NCI-H510A (cell line): ENCODE measurements at places on chromosomes 16 and 17.
A peak's percentile ranks its signal among the peaks of the same experiment; 100 is the strongest.

GRCh38 chr17:38960402-38960801, 6.8 kb downstream of the FBXO47 start:
- DNase-seq: no peak

DNA sequence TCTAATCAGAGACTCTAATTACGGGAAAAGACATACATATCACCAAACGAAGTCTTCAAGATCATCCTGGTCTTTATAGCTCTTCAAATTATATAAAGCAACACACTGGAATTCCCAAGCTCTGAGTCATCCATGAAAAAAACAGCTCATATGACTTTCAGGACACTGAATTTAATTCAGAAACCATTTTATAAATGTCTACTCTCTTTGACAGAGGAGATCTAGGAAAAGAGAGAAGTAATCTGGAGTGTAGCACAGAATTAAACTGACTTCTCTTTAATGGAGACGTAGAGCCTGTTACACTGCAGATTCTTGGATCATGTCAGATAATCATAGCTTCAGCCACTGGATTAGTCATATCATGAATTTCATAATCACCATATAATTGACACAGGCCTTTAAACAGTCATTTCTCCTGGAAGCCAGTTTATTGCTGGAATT, 86.8 kb upstream of the WSB1 start:
- no peak for DNase-seq

GRCh38 chr16:72291531-72291981, 119.6 kb upstream of the PMFBP1 start:
- no peak for DNase-seq

DNA sequence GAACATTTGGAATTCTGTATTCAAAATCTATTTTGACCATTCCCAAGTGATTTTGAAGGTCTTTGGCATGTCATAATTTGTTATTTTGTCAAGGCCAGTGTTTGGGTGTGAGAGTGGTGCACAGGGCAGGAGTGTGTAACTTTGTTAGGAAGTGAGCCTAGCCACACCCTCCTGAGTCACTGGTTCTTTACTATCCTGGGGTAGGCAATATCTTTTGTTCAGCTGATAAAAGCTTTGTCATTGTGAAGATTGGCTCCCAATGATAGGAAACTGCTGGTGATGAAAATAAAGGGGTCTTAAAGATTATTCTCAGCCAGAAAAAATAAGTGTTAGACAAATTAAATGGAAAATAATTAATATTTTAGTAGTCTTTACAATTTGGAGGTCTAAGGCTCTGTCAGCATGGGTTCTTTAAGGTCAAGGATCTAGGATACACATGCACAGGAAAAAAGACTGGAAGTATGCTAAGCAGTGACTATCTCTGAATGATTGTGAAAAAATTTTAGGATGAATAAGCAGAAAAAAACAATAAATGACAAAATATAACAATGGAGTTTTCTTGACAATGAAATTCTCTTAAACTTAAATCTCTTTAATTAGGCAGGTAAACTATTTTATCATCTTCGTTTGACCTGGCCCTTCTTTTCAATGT, 5.1 kb downstream of the UBN1 start:
- no peak for DNase-seq

DNA sequence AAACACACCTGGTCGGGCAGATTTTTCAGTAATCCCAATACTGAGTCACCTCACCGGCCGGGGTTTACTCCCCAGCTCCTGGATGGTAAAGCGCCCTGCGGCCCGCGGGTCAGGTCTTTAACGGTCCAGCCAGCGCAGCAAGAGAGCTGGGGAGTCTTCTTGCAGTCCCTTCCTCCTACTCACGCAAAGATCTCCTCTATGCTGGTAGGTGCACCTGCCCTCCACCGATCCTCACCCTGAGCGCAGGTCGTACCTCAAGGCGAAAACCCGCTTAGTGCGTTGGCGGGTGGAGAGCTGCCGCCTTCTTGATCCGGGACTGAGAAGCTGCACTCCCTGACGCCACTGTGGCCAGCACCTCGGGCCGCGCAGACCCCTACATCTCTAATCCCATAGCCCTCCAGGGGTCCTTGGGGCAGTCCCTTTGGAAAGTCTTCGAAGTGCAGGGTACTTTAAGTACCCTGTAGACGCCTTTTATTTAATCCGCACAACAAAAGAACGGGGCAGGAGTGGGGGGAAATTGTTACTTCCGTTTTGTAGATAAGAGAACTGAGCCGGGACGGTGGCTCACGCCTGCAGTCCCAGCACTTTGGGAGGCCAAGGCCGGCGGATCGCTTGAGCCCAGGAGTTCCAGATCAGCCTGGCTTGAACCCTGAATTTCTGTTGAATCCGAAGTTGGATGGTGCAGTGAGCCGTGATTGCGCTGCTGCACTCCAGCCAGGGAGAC, 10.4 kb upstream of the HOXB13 start:
- DNase-seq: no peak

DNA sequence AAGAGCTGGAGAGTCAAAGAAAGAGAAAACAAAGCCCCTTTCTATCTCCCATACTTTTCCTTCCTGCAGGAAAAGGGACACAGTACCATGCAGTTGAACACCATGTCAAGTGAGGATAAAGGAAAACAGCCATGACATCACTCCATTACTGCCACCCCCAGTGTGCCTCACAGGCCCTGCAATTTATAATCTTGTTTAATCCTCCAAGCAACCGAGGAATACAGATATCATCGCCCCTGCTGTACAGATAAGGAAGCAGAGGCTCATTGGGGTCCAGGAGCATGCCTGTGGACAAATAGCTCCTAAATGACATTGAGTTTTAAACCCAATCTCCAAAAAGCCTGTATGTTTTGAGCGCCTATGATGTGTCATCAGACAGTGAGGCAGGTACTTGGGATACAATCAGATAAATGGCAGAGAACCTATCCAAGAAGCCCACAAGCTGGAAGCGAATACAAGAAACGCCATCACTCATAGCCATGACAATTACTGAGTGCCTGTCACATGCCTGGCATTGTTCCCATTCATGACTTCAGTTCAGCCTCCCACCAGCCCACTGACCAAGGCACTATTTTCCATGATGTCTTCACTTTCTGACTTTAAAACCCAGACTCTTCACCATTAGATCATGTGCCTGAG, 45.5 kb downstream of the CPPED1 start:
- DNase-seq: no peak

DNA sequence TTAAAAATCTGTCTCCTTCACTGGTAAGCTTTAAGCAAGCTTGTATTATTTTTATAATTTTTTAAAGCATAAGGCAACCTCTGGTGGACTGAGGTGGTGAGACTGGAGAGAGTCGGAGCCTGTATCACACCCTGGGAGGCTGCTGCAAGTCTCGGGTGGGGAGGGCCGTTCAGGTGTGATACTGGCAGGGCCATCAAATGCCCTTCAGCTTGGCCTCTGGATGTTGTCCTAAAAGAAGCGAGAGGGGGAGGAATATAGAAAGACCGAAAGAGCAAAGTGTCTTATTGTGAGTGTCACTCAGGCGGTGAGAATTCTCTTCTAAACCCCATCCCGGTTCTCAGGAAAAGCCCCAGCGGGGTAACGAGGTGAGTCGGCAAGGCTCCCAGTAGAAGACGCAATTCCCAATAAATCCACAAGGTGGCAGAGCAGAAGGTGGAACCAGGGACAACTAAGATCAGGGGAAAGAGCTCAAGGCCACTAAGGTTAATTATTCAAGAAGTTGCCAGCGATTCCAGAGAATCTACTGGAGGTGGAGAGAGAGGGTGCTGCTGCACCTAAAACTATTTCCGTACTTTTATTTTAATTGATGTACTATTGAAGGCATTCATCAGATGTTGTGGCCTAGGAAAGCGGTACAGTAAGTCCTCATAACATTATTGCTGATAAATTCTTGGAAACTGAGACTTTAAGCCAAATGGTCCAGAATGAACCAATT, 14.1 kb downstream of the C17orf67 start:
- peak; percentile 45 for DNase-seq

DNA sequence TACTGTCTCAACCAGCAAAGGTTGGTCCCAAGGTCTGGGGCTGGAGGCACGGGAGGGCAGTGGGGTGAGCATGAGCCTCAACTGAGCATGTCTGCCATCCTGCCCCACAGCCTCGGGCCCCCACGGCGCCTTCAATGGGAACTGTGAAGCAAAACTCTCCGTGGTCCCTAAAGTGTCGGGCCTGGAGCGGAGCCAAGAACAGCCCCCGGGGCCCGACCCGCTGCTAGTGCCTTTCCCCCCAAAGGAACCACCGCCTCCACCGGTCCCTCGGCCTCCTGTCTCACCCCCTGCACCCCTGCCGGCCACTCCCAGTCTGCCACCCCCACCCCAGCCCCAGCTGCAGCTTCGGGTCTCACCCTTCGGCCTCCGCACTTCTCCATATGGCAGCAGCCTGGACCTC, 4.2 kb downstream of the FBRS start:
- no peak for DNase-seq

- peak; percentile 50 for DNase-seq
These were observed 189.3 kb upstream of the TNRC6C start for GRCh38 chr17:77769215-77769614.

- no peak for DNase-seq
These were observed 7.8 kb downstream of the GAS2L2 start for GRCh38 chr17:35745246-35745645.

DNA sequence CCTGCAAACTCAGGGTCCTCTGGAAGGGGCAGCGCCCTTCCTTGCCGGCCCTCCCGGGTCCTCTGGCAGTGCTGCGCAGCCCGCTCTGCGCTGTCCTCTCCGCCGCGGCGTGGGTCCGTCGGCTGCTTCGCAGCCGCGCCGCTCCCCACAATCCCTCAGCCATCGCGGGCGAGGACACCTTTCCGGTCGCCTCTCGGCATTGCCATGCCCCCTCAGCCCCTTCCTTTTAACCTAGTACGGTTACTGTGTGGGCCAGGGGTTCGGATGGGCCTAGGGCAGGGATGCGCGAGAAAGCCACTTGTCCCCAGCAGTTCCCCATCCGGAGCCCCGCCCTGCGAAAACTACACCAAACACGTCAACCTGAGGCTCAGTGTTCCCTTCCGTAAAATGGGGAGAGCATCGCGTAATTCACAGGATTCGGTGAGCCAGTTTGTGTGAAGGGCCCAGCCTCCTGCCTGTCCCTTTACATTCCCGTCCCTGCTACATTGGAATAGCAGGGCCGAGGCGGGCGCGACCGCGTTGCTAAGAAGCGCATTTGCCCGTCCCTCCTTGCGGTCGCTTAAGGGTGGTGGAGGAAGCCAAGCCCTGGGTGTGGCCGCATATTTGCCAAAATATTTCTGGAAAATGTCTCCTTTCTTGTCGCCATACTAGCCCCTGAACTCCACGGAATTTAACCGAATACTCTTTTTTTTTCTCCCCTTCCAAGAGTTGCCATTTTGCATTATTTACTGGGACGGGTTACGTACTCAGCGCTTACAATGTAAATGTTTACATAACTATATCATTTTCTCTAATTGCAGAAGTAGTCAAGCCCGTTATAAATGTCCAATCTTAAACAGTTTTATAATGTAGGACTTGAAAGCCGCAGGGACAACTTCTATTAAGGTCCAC, 13.2 kb downstream of the COPZ2 start:
- DNase-seq: peak; percentile 71

DNA sequence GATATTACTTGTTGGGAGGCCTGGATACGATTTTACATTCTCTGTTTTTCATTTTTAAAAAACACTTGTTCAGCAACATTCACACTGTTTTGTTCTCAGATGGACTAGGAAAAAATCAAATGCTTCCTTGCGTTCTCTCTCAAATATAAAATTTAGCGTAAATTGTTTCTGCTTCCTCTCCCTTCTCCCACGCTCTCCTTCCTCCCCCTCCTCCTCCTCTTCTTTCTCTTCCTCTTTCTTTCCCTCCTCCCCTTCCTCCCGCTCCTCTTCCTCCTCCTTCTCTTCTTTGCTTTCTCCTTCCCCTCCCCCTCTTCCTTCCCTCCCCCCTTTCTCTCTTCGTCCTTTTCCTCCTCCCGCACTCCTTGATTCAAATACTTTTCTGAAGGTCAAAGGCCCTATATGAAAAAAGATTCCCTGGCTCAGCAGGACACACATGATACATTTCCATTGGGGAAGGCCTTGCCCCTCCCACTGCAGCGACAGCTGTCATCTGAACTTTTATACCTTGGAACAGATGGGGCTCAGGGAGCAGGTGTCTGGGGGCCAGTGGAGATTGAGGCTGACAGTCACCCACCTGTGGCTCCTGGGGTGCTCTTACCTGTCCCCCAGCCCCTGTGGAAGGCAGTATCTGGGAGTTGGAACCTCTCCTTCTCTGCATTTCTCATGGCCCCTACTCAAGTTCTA, 99.4 kb upstream of the SDK2 start:
- no peak for DNase-seq

GRCh38 chr16:73912281-73912680, 384.3 kb upstream of the PSMD7 start:
- DNase-seq: no peak

GRCh38 chr16:65832679-65833078, 533.8 kb upstream of the CDH5 start:
- no peak for DNase-seq

- no peak for DNase-seq
These were observed 9.5 kb downstream of the CLTC start for GRCh38 chr17:59629174-59629573.

DNA sequence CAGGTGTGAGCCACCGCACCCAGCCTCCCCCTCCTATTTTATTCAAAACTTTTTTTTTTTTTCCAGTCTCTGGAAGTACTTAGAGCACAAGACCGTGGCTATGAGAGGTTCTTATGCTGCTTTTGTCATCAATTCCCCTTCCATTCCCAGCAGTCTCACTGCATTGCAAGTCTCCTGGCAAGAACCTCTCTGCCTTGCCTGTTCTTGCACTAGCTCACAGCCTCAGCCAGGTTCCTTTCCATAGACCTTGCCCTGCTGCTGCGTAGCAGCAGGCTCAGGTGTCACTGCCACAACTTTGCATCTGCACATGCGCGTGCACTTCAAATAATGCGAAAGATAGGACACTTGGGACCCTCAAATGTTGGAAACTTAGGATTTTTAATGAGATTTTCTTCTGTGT, 15.6 kb downstream of the ATP6V0A1 start:
- no peak for DNase-seq

- DNase-seq: peak; percentile 35
These were observed 72.8 kb downstream of the MMD start for GRCh38 chr17:55348749-55349354.

DNA sequence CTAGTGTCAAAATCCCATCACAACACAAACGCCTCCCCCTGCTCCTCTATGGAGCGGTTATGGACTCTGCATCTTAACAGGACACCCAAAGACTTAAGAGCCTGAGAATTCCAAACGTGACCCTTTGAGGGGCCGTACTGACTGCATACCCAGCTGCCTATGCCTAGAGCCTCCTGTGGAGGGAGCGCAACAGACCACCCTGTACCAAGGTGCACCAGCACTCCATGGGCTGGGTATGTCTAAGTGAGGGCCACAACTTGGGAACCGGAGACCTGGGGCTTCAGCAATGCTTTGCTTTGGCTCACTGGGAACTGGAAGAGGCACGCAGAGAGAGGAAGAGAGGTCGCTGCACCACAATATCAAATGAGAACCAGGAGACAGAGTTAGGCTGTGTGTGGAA, 5.4 kb downstream of the ANKS3 start:
- no peak for DNase-seq

GRCh38 chr17:76870377-76870714, 2.1 kb downstream of the MGAT5B start:
- DNase-seq: no peak

DNA sequence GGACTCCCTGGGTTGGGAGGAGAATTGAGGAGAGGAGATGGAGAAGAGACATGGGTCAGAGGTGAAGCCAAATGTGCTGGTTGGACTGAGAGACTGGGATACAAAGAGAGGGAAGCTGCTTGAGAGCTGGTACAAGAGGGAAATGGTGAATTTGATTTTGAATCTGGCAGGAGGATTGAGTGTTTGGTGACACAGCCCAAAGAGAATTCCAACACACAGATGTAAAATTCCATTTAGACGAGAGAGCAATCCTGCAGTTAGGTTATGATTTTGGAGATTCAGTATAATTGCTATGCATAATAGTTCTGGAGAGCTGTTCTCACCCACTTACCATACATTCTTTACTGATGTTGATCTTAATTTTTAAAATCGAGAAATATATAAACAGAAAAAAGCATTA, 57.7 kb downstream of the HSD17B2 start:
- DNase-seq: no peak
